ENCODE measurements at places on chromosomes 3 and 15. TPM values are rescaled to one million over a fixed set of nuclear protein-coding genes. Genes with fewer than 3 reads are reported as not detected.

CSPG4 gene
- 21.3 TPM for total RNA-seq

ARPP21 gene
- not detected for total RNA-seq

GOLGA6L7 gene
- total RNA-seq, result not detected

GOLGA8T gene
- total RNA-seq, result 1.6 TPM

PATL2 gene
- total RNA-seq, result 1.00 TPM

CCRL2 gene
- total RNA-seq, result 1.3 TPM

TGM5 gene
- not detected for total RNA-seq

GHSR gene
- not detected for total RNA-seq

CCDC12 gene
- 35.6 TPM for total RNA-seq

TEX55 gene
- total RNA-seq, result not detected

MASP1 gene
- total RNA-seq, result 59.7 TPM

GRCh38 chr15:69060041-69060481, 45.6 kb downstream of the NOX5 start:
- DNase-seq, result peak; percentile 79

DNA sequence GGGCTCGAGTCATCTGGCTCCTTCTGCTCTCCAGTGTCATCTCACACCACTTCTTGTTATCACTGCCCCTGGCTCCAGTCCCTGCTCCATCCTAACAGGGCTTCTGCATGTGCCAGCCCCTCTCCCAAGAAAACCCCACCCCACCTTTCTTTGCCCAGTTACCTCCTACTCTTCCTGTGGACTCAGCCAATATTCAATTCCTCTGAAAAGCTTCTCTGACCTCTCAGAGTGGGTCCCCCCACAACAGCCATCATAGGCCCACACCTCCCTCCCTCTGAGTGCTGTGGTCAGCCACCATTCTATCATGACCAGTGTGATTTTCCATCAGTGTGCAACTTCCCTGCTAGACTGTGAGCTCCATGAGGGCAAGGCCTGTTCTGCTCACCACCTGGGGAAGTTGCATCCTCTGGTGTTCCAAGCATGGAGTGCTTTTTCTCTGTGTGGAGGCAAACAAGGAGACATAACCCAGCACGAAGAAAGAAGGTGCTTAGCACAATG, 71.6 kb downstream of the ADCY5 start:
- peak; percentile 71 for DNase-seq

DNA sequence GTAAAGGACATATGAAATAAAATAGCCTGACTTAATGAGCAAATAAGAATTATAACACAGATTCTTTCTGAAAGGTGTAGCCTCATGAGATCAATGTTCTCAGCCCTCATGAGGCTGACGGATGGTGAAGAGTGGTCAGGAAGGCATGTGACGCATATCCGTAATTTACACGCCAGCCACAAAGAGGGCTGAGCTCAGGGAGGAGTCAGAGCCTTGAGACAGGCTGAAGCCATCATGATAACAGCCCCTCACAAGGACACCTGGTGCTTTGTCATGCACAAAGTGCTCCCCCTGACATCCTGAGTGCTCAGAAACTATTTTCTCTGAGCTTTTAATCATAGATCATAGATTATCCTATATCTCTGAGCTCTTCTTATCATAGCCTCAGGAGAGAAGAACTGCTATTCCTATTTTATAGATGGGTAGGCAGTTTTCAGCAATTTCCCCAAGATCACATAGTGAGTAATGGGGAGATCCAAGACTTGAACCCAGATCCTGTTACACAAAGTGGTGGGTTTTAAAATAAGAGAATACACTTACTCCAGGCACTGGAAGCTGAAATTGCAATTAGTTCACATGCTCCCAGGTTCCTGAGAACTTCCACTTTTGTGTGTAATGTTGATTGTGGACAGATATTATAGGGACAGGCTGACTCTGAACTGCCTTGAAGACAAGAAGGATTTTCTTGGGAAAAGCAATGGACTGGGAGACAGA, 267.1 kb downstream of the RPLP1 start:
- peak; percentile 75 for DNase-seq

GRCh38 chr3:124559846-124560574, 170.2 kb upstream of the UMPS start:
- DNase-seq, result no peak

- DNase-seq, result no peak
These were observed 491.5 kb upstream of the TGFBR2 start for GRCh38 chr3:30114918-30115317.

GRCh38 chr3:164927728-164928127, 150.6 kb downstream of the SI start:
- no peak for DNase-seq

- DNase-seq, result no peak
These were observed 161.5 kb downstream of the FEZF2 start for GRCh38 chr3:62211675-62212429.

DNA sequence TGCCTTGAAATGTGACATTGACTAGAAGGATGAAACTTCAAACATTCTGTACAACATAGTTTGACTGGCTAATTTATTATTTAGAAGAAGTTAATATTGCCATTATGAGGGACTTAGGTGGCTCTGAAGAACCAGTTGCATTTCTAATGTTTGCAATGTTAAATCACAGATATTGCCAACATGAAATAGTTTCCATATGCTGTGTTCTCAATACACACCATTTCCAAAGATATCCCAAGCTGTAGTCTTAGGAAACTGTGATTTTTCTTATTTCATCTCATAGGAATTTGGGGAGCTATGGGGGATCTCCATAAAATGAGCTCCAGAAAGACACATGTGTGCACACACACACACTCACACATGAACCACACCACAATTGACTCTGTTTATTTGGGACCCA, 36.3 kb downstream of the ALG1L2 start:
- no peak for DNase-seq

DNA sequence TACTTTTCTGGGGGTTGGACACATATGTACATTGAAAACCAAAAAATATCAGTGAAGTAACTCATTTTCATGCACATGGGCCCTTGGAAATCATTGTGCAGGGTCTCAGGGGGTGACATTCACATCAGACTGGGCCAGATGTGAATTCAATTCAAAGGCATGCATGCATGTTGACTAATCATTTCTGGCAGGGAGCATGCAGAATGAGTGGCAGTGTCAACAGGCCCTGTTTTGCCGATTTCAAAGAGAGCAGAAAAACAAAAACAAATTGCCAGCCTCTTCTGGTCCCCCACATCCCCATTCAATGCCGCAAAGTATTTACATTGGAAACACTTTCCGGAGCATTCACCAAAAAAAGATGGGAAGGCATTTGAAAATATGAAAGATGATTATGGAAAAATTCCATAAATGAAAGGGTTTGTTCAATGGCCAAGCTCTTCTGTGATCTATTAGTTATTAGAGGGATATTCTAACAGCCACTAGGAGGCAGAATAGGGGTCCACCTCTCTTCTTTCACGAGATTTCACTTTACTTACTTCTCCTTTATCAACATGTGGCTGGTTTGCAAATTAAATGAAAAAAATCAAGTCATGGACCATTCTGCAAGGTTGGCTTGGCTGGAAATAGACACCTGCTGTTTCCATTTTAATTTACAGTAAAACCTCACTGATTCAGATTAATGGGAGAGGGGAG, 119.9 kb upstream of the FEZF2 start:
- DNase-seq, result no peak

DNA sequence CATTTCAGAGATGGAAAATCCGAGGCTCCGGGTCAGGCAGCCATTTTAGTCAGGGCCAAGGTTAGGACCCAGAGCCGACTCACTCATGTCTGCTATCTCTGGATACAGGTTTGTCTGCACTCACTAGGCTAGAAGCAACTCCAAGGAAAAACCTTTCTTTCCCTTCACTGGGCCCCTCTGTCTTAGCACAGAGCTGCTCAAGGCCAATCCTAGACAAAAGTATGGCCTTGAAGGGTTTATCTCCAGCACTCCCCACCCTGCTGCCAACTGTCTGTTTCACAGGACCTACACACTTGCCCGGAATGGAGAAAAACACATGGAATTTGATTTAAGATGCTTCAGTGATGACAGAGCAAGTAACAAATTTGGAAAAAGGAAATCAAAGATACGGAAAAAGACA, 25.6 kb downstream of the ACAN start:
- DNase-seq, result no peak

DNA sequence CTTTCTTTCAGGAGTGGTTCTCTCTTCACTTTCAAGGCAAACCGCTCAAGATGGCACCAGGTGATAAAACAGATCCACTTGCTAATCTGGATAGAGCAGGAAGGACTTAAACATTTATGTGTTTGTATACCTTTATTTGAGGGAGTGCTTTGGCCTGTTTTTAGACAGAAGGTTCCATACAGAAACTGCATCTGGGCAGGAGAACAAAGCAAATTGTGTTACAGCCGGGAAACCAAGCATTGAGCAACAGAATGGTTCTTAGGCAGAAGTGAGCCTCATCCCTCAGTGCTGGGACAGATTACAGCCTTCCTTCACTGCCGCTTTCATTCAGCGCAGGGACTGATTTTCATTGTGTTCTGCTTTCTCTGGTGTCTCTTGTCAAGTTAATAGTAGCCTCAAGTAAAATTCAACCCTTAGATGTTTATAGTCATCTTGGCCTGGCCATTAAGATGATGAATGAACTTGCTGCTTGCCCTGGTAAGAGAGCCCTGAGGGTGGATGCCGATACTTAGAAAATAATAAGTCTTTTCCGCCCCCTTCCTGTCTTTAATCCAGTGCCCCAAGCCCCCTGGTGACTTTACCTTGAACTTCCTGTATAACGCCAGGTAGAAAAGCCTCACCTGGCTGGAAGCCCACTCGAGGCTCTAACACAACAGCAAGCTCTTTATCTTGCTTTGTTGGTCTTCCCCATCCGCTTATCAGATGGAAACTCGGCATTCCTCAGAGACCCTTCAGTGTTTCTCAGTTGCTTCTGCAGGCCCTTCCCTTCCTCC, 168.0 kb upstream of the CTDSPL start:
- no peak for DNase-seq

- DNase-seq, result no peak
These were observed 218.2 kb downstream of the P3H2 start for GRCh38 chr3:189902230-189903186.

- DNase-seq, result no peak
These were observed 361.6 kb downstream of the RBMS3 start for GRCh38 chr3:29642393-29643033.

- no peak for DNase-seq
These were observed 53.6 kb upstream of the SNRPA1 start for GRCh38 chr15:101348643-101349042.

DNA sequence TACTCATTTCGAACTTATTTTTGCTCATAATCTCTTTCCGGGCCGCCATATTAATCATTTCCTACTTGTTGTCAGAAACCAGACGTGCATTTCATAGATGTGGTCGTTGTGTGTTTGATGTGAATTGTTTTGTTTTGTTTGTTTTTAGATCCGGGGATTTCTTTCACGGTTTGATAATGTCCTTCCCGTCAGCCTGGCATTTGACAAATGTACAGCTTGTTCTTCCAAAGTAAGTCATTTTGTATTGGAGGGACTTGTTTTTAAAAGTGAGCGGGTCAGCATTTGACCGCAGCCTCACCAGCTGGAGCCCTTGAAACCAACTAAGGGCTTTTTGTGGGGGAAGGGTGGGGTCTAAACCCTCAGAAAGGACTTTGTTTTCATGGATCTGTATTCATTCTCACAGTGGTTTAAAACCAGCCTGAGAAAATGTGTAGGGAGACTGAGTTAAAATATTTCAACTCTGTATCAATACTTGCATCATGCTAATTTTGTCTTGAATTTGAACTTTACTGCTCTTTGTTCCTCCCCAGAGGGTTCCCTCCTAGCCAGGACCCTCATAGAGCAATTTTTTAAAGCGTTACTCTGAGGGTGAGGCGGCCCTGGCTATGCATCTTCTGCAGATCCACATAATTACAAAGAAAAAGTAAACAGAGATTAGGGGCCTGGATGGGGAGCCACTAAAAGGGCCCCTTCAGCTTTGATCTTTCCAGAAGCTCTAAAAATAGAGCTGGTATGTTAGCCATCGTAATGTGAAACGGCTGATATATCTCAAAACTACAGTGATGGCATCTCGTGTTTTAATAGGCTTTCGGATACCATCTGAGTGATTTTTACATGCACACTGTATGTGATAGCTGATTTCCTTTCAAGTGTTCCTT, 107.9 kb downstream of the ATG7 start:
- no peak for DNase-seq

DNA sequence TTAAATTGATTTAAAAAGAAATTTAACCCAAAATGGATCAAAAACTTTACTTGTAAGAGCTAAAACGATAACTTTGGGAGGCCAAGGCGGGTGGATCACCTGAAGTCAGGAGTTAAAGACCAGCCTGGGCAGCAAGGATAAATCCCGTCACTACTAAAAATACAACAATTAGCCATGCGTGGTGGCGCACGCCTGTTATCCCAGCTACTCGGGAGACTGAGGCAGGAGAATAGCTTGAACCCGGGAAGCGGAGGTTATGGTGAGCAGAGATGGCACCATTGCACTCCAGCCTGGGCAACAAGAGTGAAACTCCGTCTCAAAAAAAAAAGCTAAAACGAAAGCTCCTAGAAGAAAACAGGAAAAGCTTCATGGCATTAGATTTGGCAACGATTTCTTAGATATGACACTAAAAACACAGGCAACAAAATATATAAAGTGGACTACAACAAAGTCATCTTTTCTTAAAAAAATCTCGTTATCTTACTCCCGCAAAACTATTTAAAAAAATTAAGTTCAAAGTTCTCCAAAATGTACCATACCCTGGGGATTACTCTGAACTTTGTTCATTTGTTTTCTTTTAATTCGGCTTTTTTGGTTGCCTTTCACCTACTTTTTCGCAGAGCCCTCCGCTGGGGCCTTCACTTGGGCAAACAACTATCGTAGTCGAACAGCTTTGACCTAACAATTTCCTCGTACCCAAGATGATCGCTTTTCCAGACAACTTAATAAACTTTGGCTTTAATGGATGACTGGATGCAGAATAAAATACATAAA, 2.9 kb downstream of the HDDC3 start:
- no peak for DNase-seq

Measured in cardiac septum (tissue), 1 donor.